ENCODE measurements at places on chromosomes 12 and 14. TPM values are rescaled to one million over a fixed set of nuclear protein-coding genes. Genes with fewer than 3 reads are reported as not detected.

Gene RESF1
- 18.1 TPM for total RNA-seq

Gene LRIG3
- 5.5 TPM for total RNA-seq

GRCh38 chr14:38138473-38139138, 69.1 kb upstream of the SSTR1 start:
- DNase-seq: no peak

DNA sequence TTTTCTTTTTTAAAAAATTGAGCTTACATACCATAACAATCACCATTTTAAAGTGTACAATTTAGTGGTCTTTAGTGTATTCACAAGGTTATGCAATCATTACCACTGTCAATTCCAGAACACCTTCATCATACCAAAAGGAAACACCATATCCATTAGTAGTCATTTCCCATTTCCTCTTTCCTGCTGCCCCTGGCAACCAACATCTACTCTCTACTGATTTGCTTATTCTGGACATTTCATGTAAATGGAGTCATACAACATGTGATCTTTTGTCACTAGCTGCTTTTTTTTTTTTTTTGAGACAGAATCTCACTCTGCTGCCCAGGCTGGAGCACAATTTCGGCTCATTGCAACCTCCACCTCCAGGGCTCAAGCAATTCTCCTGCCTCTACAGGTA, 66.8 kb upstream of the CFL2 start:
- no peak for DNase-seq

DNA sequence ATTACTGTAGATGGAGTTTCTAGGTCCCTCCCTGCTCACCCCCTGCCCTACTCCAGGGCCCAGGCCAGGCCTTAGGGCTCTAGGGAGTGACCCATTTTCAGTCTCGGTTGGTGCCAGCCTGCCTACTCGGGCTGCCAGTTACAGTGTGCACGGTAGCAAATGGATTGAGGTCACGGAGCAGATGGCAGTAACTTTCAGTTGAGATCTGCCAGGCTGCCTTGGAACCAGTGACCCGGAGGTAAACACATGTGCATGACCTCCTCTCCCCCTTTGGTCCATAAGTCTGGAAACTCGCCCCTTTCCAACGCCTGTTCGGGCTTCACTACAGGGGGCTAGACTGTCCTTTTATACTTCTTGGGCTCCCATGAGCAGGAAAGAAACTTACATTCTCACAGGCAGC, 139.7 kb upstream of the TBX3 start:
- no peak for DNase-seq

All from Right ventricle myocardium superior (tissue), 1 donor.